ENCODE measurements at places on chromosomes 7 and 10. TPM values are rescaled to one million over a fixed set of nuclear protein-coding genes. Genes with fewer than 3 reads are reported as not detected.
A peak's percentile ranks its signal among the peaks of the same experiment; 100 is the strongest.

GRCh38 chr10:121131014-121131413, 279.9 kb downstream of the WDR11 start:
- no peak for DNase-seq

GRCh38 chr7:28704706-28705105, 253.4 kb downstream of the TRIL start:
- no peak for DNase-seq

DNA sequence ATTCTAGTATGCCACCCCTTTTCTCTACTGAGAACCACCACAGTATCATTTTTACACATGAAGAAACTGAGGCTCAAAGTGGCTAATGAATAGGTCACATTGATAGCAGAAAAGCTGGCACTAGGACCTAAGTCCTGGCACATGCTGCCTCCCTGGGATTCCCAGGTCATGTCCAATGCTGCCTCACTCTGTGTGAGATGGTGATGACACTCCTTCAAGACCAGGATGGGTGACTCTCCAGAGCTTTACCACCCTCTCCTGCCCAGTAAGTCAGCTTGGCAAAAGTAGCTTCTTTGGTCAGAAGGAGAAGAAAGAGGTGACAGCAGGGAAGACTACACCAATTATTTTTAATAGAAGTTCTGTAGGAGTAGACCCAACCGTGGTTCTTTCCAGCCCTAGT, 13.3 kb upstream of the AKR1B10 start:
- DNase-seq = no peak

DNA sequence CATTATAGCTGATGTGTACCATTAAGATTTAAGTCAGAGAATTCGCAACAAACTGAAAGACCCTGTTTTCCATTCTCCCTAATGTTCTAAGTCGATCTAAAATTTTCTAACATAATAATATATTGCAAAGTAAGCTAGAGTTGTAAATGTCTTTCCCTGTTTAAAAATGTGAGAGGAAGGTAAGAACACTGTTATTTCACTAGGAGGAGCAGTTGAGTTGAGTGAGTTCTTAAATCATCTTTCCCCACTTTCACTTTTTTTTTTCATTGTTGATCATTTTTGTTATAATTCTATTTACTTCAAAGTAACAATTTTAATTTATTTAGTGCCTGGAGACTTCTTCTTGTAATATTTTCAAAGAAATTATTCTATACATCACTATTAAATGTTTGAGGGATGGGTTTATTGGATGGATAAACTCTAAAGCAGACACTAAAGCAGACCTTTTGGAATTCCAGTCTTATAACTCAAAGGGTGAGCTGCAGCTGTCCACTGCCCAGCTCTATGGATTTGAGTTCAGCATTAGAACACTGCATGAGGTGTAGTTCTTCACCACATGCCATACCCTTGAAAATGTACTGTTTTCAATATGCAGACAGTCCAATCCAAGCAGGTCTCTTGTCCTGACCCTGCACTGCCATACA, 181.3 kb upstream of the FZD1 start:
- DNase-seq = peak; percentile 36

GRCh38 chr10:10852464-10852863, 165.2 kb upstream of the CELF2 start:
- DNase-seq = no peak

GRCh38 chr10:68560186-68560942, at the start of gene TET1:
TSS of gene TET1 (plus strand) at chr10:68560337. CDS start at chr10:68572339, 12,002 bp downstream.
- no peak for DNase-seq

The MSS51 gene
- total RNA-seq = not detected

The VWA2 gene
- not detected for total RNA-seq

The MINDY4 gene
- total RNA-seq = 7.5 TPM

The ASAH2 gene
- 0.31 TPM for total RNA-seq

The PRPF18 gene
- 18.1 TPM for total RNA-seq

The PLOD3 gene
- total RNA-seq = 41.3 TPM
